ENCODE measurements at places on chromosomes 2 and 18. TPM values are rescaled to one million over a fixed set of nuclear protein-coding genes. Genes with fewer than 3 reads are reported as not detected.
A peak's percentile ranks its signal among the peaks of the same experiment; 100 is the strongest.

GRCh38 chr18:76752400-76752799 lies 70.0 kb upstream of the ZNF236 start:
- DNase-seq, result no peak

The FBXO36 gene
- 1.1 TPM for total RNA-seq

- no peak for DNase-seq
Measured at GRCh38 chr2:181231886-181232621, 225.1 kb upstream of the ITGA4 start.

The RAMP1 gene
- total RNA-seq, result 4.9 TPM

The ST8SIA3 gene
- not detected for total RNA-seq

The PTH2R gene
- total RNA-seq, result not detected

The OR6B2 gene
- not detected for total RNA-seq

- DNase-seq, result no peak
Measured at GRCh38 chr2:158544998-158545397, 88.2 kb downstream of the PKP4 start.

The ZNF532 gene
- total RNA-seq, result 2.8 TPM

GRCh38 chr2:12090590-12090989 lies 344.2 kb downstream of the LPIN1 start:
- DNase-seq, result no peak

DNA sequence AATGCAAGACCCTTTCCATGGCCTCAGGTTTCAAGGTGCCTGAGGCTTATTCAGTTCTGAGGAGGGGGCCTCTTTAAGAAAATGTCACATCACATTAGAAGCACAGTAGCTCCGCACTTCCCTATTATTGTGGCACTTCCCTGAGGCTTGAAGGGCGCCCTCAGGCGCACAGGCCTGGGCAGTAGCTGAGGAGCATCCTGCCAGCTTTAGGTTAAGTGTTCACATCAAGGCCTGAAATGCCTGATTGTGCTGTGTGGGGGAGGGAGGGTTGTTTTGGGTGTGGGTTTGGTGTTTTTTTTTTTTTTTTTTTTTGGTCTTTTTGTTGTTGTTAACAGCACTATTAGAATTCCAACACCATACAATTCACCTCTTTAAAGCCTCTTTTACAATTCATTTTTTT lies 107.9 kb downstream of the CABLES1 start:
- no peak for DNase-seq

DNA sequence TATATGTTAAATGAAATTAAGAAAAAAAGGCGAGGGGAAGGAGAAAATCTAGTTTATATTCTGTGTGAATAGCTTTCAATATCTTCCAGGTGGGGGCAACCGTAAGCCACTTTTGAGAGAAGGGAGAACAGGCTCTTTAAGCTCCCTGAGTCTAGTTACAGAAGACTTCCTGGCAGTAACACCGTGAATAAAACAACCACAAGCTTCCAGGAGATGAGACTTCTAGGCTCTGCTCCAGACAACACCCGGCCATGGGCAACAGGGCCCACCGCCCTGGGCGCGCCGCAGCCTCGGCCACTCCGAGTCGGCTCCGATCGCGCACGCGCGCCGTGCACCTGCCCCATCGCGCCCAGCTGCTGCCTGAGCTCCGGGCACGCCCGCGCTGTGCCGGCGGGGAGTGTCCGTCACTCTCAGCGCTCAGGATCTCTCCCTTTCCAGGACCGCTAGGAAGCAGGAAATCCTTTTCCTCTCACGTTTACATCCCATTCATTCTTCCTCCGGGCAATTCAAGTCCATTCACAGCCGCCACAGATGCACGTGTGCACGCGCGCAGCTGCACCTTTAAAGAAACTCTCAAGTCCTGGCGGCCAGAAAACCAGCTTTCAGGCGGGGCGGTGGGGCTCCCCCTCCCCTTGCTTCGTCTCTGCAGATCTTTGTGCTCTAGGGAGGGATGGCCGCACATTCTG lies 19.4 kb upstream of the PAX3 start:
- DNase-seq, result no peak

The HRH4 gene
- total RNA-seq, result 0.07 TPM

DNA sequence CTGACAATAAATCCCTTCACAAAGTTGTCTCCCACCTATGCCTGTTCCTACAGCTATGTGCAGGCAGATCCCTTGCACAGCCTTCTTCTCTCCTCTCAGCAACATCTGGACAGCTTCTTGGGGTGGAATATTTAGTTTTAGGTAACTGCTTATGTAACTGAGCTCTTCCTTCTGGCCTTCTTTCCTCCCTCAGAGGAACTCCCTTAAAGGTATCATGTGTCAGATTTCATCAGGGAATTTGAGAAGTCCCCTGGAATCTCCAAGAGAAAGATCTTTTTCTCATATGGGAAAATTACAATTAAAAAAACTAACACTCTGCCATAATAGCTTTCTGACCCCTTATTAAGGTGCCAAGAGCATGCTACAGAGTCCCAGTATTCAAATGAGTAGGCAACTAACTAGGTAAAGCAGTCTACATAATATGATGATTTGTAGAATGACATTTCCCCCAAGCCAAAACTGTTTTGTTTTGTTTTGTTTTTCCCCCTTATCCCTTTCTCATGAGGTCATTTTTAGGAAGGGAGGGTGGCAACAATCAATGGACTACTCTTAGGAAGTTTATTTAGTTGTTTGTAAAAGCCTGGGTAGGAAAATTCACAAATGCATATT lies 2.4 kb downstream of the TMEM200C start:
- no peak for DNase-seq

DNA sequence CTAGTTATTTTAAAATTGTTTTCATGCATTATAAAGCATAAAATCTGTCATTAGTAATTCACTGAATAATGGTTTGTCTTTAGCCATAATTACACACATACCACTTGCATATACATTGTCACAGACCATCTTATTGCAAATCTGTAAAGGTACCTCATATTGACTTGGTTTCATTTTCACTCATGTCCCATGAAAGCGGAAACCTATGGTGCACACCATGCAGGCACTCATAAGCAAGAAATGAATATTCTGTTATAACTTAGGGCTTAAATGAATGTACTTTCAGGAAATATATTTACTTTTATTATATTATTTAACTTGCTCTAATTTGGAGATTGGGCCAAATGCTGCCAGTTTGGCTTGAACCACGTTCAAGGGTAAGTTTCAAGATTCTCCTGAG lies 29.2 kb upstream of the STK17B start:
- DNase-seq, result peak; percentile 56

The SH3BP4 gene
- not detected for total RNA-seq

The DSG1 gene
- total RNA-seq, result not detected

DNA sequence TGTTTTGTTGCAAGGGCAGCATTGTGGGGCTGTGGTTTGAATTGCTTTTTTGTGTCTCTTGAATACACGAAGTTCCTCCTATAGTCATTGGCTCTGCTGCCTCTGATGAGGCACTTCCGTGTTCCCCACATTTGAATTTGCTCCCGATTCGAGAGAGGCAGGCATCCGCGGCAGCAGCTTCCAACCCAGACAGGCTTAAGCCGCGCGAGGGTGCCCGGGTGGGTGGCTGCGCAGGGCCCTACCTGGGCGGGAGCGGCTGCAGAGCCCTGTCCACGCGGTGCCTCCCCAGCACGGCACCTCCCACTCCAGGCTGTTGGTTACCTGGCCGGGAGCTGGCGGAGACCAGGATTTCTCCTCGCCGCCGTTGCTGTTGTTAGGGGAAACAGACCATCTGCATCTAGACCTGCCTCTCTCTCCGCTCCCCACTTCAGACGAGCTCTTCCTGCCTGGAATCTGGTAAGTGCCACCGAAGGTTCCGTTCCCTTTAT lies 151.3 kb downstream of the NEDD4L start:
- peak; percentile 13 for DNase-seq

The TUBA4B gene
- not detected for total RNA-seq

The GKN1 gene
- total RNA-seq, result not detected

- no peak for DNase-seq
Measured at GRCh38 chr2:106158871-106159270, 35.2 kb downstream of the UXS1 start.

DNA sequence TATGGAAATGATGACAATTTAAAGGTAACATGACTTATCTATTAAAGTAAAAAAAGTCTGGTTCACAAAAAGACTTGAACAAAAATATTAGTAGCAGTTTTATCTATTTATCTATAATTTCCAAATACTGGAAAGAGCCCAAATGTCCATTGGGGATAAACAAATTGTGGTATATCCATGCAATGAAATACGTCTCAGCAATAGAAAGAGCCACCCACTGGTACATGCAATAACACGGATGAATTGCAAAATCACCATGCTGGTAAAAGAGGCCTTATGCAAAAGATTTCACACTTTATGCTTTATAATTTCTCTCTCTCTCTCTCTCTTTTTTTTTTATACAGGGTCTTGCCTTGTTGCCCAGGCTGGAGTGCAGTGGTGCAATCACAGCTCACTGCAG lies 91.4 kb upstream of the ASAP2 start:
- no peak for DNase-seq

DNA sequence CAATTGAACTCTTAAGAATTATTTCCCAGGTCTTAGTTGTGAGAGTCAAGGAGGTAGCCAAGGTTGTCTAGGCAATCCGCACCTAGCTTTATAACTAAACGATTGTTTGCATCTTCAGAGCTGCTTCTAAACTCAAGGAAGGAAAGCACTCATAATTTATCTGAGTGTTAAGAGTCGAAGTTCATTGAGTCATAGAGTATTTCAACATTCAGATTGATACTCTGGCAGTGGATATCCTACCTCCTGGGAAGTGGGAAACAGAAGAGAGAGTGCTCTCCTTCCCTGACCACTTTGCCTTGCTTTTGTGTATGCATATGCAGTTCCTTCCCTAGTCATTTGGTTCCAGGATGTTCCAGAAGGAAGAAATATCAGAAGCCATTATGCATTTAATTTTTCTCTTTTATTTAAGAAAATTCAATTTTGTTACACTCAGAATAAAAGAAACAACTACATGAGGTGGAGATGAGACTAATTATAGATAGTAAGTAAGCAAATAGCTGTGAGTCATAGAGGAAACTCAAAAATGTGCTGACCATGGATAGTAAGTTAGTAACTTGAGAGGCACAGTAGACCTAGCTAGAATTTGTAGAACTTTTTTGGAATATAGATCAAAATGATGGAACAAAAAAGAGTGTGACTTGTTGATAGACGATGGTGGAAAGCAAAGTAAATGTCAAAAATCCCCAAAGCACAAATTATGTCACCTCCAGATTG lies 35.4 kb upstream of the FSHR start:
- no peak for DNase-seq

The PCGF1 gene
- total RNA-seq, result 25.8 TPM

The GAL3ST2 gene
- not detected for total RNA-seq

GRCh38 chr2:33477473-33478468 lies 1.3 kb downstream of the RASGRP3 start:
- DNase-seq, result peak; percentile 24

GRCh38 chr18:58375051-58375450 lies 253.8 kb downstream of the ALPK2 start:
- no peak for DNase-seq

DNA sequence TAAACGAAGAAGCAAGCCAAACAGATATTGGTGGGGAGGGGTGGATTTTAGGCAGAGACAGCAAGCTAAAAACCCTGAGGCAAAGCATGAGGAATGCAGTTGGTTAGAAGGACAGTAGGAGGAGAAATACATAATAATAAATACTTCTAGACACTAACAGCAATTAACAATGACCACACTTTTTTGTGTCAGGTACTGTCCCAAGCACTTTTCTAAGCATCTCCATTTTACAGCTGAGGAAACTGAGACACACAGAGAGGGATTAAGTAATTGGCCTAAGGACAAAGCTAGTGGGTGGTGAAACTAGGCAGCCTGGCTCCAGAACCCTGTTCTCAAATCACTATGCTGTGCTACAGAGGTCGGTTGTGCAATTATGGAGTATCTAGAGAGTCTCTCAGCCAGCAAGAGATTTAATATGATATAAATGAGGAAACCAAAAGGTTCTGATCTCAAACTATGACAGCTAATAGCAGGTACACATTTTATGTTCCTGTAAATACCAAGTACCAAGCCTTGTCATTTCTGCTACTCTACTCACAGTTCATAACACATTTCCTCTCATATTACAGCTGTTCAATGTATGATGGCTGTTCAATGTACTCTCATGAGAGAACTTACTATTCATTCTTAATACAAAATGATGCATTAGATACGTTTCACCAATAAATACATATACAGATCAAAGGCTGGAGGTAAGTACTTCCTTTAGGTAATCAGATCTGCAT lies 5.3 kb downstream of the MAP4K3 start:
- no peak for DNase-seq

DNA sequence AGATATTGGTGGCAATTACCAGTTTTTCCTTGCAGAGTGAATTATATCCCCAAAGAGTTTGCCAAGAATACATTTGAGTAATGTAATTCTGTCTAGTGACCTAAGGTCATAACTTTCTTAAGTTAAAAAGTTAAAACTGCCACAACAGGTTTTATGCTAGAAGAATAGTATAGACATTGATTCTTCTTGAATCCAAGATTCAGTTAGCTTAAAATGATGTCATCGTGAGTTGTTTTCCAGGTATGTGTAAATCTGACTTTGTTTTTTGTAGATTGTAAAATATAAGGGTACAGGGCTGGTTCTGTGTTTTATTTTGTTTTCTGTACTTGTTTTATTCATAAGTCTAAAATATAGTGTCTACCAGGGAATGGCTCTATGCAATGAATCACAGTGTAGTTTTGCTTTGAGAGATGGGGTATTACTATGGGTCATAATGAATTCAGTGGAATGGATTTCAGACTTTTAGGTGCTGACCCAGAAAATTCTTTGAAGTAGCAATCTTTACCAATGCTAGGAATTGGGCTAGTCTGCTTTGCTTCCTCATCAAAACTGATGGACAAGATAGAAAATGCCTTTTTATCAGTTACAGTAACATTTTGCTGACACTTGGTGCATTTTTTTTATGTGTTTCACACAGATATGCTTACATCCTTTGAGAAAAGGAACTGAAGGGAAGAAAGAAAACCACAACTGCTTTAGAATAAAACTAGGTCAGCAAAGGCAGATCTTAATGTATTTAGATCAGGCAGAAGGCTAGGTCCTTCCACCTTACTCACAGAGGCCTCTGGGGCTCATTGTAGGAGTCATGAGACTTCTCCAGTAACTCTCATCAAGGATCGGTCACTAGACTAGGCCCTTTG lies 20.8 kb upstream of the MGAT5 start:
- peak; percentile 34 for DNase-seq

The NT5C1B gene
- not detected for total RNA-seq

DNA sequence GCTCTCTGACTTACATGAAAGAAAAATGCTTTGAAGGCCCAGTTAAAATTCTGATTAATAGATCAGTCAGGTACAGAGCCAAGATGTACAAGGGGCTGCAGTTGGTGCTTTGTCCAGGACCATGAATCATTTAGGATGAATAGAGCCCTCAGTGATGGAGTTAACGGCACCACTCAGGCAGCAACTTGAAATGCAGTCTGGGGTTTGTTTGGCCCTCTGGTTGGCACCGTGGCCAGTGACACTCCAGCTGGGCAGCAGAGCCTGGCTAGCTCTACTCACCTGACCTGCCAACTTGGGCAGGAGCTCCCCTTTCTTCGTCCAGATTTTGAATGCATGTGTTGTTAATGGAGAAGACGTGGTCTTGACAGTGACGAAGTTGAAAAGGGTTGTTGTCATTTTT lies 493.0 kb upstream of the ACVR2A start:
- no peak for DNase-seq

Data from activated CD4-positive, alpha-beta T cell treated with anti-CD3 and anti-CD28 coated beads, Interleukin-2, amount 10 ng/mL, durations not matched to agents 7 days and 5 days (primary cell).